ENCODE measurements at places on chromosomes 2 and 18. TPM values are rescaled to one million over a fixed set of nuclear protein-coding genes. Genes with fewer than 3 reads are reported as not detected.
A peak's percentile ranks its signal among the peaks of the same experiment; 100 is the strongest.

GRCh38 chr2:57407772-57408201 lies 638.8 kb upstream of the VRK2 start:
- DNase-seq = no peak

DNA sequence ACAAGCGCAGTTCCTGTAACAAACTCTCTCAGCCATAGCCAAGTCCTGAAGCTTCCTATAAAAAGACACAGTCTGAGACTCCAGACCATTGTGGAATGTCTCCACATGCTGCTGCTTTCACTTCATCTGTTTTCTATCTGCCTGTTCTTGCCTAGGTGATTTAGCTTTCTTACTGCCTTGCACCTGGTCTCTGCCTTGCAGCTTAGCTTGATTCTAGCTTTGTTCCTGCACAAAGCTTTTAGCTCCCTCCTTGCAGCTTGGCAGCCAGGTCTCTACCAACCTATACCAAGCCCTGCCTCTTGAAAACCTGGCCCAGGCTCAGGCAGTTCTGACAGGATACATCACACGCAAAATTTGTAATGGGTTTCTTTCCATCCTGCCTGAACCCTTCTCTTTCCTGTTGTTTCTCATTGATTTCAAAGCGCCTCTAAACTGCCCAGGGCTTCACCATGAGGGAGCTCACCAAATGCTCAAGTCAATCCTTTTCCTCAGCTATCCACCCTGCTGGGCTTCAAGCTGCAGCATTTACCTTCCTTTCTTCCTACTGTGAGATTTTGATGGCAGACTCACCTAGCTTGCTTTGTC lies 941.3 kb upstream of the NXPH2 start:
- no peak for DNase-seq

DNA sequence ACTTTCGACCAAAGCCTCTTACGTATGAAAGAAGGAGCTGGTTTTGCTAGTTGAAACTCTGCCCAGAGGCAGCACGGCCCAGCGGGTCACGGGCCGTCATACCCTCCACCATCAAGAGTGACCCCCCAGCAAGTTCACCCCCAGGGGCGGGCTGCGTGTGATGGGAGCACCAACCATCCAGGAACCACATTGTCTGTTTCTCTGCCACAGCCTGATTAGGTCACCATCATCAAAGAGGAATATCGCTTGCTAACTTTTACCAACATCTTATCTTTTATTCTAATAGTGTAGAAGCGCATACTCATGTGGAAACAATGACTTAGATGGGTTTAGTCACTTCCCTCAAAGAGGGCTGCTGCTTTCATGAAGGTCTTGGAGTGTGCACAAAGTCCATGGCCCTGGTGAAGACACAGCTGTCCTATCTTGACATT lies 116.6 kb upstream of the SMIM21 start:
- DNase-seq = no peak

- DNase-seq = peak; percentile 25
These were observed 18.3 kb upstream of the TAF4B start for GRCh38 chr18:26207937-26208336.

GRCh38 chr2:157326698-157327097 lies 1.1 kb upstream of the ERMN start:
- DNase-seq = no peak

- no peak for DNase-seq
These were observed 55.9 kb downstream of the SMAD7 start for GRCh38 chr18:48894799-48895346.

Gene POMC
- not detected for total RNA-seq

Data from Caki2 (cell line).